Right cardiac atrium (tissue), 5 donors: ENCODE measurements at places on chromosomes 2 and 18. TPM values are rescaled to one million over a fixed set of nuclear protein-coding genes. Genes with fewer than 3 reads are reported as not detected.

Gene TRIM43
- polyA plus RNA-seq = not detected

Gene SKA1
- 0.14 TPM for polyA plus RNA-seq

Gene MC2R
- not detected for polyA plus RNA-seq

Gene C2orf74
- 63.3 TPM for polyA plus RNA-seq

Gene SLC4A3
- polyA plus RNA-seq = 288 TPM

Gene ITPRIPL1
- polyA plus RNA-seq = 0.50 TPM

Gene CDCA7
- 0.25 TPM for polyA plus RNA-seq

Gene KCNK3
- polyA plus RNA-seq = 29.3 TPM

Gene CYTIP
- polyA plus RNA-seq = 1.3 TPM

Gene FAM110C
- polyA plus RNA-seq = 2.5 TPM

Gene MYL12B
- polyA plus RNA-seq = 343 TPM

Gene GCKR
- 0.50 TPM for polyA plus RNA-seq

Gene ZNF892
- 0.97 TPM for polyA plus RNA-seq

Gene SPRED2
- polyA plus RNA-seq = 9.2 TPM

Gene DOCK10
- polyA plus RNA-seq = 0.86 TPM

Gene CCL20
- polyA plus RNA-seq = not detected

Gene IL1F10
- not detected for polyA plus RNA-seq

Gene IL36G
- not detected for polyA plus RNA-seq

Gene SP5
- polyA plus RNA-seq = not detected

Gene RFTN2
- 3.1 TPM for polyA plus RNA-seq

Gene NEUROD1
- not detected for polyA plus RNA-seq

Gene CCDC74A
- 1.5 TPM for polyA plus RNA-seq

Gene BOK
- polyA plus RNA-seq = 3.5 TPM

Gene GPR45
- polyA plus RNA-seq = not detected

Gene DSC2
- 6.6 TPM for polyA plus RNA-seq

Gene ARPC2
- 110 TPM for polyA plus RNA-seq

Gene QPCT
- 3.1 TPM for polyA plus RNA-seq

Gene ERMN
- 0.11 TPM for polyA plus RNA-seq

Gene GATA6
- 52.4 TPM for polyA plus RNA-seq

Gene GNAL
- 3.5 TPM for polyA plus RNA-seq

Gene ACYP2
- polyA plus RNA-seq = 122 TPM

Gene RAB6C
- polyA plus RNA-seq = 0.07 TPM

Gene CRYGC
- not detected for polyA plus RNA-seq

Gene ZAP70
- polyA plus RNA-seq = 1.3 TPM

Gene CPO
- 0.52 TPM for polyA plus RNA-seq

Gene PMAIP1
- 0.18 TPM for polyA plus RNA-seq

Gene KCNG2
- not detected for polyA plus RNA-seq

Gene GPBAR1
- 3.5 TPM for polyA plus RNA-seq

Gene LIMS3
- polyA plus RNA-seq = 2.0 TPM

Gene THADA
- 10.6 TPM for polyA plus RNA-seq

Gene NAPG
- 17.6 TPM for polyA plus RNA-seq

Gene COL4A4
- polyA plus RNA-seq = 3.6 TPM

Gene MOGAT1
- 0.16 TPM for polyA plus RNA-seq

Gene GNLY
- 2.6 TPM for polyA plus RNA-seq

Gene AGXT
- 0.14 TPM for polyA plus RNA-seq

Gene MEX3C
- polyA plus RNA-seq = 9.2 TPM

Gene NCKAP5
- polyA plus RNA-seq = 3.8 TPM

Gene PHOSPHO2
- polyA plus RNA-seq = 3.5 TPM

Gene IL36RN
- polyA plus RNA-seq = not detected

Gene DPP4
- 0.52 TPM for polyA plus RNA-seq

Gene STAT1
- polyA plus RNA-seq = 19.4 TPM
